Esophagus muscularis mucosa (tissue), 4 donors: ENCODE measurements at places on chromosomes 11 and 22. TPM values are rescaled to one million over a fixed set of nuclear protein-coding genes. Genes with fewer than 3 reads are reported as not detected.

DNA sequence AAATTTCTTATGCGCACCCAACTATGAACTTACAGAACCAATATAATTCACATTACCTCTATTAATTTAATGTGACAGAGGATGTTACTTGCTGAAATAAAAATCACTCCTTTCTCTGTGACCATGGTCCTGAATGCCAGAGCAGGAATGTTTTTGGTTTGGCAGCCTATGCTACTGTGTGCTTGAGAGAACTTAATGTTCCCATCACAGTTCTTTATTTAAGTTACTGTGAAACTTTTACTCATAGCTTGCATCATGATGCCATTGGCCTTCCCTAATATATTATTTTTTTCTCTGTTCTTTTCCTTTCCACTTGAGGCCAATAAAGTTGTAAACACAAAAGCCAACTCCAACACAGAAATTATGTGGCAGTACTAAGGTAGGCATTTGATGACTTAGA is 142.2 kb downstream of the FAM76B start:
- DNase-seq = no peak

GRCh38 chr11:76649011-76649410 is 21.5 kb downstream of the LRRC32 start:
- no peak for DNase-seq

- DNase-seq = no peak
Observed at GRCh38 chr11:71118671-71119250, 133.6 kb downstream of the SHANK2 start.

DNA sequence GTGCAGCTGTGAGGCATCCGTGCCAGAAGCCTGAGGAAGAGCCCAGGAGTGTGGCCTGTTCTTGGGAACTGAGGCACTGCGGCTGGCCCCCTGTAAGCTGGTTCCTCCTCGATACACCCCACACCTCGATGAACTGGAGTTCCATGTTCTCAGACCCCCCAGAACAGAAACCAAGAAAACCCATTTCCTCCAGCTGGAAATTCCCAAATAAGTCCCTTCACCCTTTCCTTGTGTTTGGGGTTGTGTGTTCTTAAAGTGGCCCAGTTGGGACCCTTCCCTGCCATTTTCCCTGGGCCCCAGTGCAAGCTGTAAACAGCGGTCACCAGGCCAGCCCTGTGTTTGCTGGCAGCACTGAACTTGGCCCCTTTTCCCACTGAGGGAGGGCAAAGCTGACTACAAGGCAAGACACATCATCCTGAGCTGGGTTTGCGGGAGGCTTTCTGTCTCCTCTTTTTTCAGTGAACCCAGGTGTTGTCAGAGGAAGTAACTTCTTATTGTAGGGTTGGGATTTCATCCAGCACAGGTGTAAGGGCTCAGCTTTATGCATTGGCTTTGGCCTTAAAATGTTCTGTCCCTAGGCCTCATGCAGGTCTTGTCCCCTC is 60.1 kb upstream of the MPEG1 start:
- DNase-seq = no peak

DNA sequence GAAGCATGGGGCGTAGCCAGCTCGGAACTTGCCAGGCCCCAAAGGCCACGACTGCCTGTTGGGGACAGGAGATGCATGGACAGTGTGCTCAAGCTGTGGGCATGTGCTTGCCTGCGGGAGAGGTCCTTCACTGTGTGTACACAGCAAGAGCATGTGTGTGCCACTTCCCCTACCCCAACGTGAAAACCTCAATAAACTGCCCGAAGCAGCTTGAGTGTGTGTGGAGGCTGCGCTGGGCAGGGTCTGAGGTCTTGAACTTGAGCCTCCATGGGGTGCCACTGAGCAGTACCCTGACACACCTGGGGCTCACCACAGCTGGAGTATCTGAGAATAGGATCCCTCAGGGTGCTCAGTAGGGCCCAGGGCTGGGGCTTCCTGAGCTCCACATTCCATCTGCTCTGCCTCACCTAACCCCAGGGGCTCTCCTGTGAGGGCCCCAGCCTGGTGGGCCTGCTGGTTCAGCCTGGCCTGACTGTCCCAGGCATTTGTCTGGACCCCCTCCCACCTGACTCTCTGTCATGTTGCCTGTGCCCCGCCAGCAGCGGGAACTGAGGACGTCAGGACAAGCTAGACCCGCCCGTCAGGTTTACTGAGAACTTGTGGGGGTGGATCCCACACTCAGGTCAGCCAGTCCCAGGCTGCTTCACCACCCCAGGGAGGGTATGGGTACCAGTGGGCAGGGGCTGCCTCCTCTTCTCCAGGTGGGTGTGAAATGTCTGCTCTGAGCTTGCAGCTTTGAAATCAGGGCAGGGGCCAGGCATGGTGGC is 3.2 kb downstream of the RASSF7 start:
- no peak for DNase-seq

- peak; percentile 29 for DNase-seq
Observed at GRCh38 chr11:43116071-43116470, 195.7 kb upstream of the API5 start.

GRCh38 chr11:108734956-108735559 is 70.2 kb downstream of the DDX10 start:
- DNase-seq = no peak

DNA sequence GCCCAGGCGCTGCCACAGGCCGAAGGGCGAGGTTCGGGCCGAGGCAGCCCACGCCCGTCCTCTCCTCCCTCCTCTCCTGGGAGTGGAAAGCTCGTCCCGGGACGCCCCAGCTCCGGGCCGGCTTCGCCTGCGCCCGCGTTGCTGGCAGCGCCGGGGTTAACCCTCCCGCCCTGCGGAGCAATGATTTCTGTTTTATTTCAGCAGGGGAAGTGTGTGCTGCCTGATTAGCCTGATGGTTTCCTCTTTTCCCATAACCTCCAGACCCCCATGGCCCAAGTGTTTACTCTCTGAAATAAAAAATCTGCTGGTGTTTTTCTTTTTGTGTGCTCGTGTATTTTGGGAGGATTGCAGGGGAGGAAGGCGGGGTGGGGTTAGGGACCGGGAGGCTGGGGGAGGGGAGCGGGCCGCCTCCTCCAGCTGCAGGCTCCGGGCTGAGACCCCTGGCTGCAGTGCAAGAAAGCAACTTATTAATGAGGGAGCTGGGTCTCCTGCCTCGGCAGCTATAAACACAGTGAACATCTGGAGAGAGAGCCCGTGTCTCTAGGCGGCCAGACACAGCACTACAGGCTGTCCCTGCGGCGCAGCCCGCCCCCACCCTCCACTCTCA is 38.6 kb downstream of the ETS1 start:
- DNase-seq = no peak

GRCh38 chr11:103904324-103904667 is 132.1 kb upstream of the DDI1 start:
- no peak for DNase-seq

DNA sequence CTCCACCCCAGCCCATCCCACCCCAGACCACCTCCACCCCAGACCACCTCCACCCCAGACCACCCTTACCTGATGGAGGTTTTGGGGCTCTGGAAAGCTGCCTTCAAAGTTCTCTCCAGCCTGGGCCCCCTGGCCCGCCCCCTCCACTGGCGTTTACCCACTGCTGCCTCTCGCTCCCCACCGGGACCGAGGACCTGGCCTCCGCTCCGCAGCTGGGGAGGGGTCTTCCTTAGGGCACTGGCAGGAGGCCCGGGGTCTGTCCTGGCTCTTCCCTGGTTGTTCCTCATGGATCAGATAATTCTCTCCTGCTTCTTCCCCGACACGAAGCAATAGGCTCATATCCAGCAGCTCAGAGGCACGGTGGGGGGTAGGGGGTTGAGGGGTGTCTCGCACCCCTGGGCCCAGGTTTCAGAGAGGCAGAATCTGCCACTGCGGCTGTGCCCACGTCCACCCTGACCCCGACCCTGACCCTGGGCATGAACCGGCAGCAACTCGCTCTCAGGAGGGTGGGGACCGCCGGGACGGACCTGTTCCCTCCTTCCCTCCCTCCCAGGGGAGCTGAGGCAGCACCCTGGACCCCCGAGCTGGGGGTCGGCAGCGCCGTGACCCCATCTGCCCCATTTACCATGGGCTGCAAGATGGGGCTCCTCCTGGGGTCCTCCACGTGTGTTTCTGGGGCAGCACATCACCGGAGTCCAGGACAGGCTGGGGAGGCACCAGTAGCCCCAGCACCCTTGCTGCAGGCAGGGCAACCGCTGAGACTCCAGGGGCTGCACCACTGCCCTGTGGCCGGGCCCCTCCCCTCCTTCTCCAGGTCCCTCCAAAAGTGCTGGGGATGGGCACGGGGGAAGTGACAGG is 12.9 kb downstream of the KRTAP5-5 start:
- no peak for DNase-seq

GRCh38 chr11:8382436-8383053 is 118.9 kb upstream of the LMO1 start:
- peak; percentile 79 for DNase-seq

GRCh38 chr11:108302121-108302785 is 79.4 kb downstream of the ATM start:
- DNase-seq = no peak

DNA sequence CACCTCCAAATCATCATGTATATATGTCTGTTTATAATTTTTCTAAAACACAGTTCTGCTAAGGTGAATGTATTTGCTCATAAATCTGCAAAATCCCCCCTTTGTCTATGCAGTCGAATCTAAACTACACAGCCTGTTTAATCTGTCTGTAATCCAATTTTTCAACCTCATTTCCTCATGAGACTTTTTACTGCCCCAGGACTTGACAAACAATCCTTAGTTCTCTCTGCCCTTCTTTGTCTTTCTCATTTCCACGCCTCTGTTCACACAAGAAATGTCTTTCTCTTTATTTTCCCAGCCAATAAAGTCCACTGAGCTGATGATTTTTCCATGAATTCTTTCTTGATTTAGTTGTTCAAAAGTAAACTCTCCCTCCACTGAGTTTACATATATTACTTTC is 1154.3 kb downstream of the FAM181B start:
- no peak for DNase-seq

GRCh38 chr11:134207538-134208239 is 16.1 kb downstream of the NCAPD3 start:
- DNase-seq = no peak

GRCh38 chr22:40671796-40672360 is 7.4 kb upstream of the MCHR1 start:
- DNase-seq = no peak

DNA sequence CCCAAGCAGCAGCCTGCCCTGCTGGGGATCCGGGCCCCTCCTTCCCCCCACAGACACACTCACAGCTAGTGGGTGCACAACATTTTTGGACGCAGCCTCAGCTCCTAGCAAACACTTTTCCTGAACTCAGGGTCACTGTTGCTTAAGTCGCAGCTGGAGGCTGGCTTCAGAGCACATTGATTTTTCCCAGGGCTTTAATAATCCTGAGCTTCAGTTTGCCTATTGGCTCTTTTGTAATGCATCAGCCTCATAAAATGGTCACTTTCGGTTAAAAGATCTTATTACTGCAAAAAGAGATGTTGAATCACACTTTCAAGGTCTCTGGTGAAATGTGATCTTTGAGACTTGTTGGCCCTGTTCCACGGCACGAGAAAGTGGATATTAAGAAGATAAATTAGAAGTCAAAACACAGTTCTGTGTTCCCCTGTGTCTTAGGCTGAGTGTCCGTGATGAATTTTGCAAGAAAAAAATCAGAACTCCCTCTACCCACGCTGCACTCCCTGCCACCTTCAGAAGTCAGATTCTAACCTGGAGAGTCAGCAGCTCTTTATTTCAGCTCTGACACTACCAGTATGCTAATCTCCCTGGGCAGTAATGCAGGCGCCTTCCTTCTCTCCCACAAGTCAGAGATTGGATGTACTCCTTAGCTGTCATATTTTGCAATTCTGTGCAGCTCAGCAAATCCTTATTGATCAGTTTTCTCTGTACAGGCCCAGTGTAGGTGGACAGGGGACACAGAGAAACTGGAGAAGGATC is 158.2 kb upstream of the E2F8 start:
- DNase-seq = no peak

DNA sequence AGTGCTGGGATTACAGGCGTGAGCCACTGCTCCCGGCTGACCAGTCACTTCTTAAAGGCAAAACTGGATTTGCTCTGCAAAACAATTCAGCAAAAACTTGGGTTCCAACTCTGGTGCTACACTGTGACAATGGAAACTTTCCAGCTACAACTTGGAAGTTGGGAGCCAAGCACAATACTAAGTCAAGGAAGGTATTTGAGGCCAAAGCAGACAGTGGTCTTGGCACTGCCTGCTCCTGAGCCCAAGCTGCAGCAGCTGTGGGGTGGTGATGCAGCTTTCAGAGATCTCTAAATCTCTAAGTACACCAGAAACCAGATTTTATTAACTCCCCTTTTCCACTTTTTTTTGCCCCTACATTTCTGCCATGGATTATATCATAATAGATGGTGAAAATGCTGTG is 17.5 kb downstream of the ADM start:
- DNase-seq = peak; percentile 60

DNA sequence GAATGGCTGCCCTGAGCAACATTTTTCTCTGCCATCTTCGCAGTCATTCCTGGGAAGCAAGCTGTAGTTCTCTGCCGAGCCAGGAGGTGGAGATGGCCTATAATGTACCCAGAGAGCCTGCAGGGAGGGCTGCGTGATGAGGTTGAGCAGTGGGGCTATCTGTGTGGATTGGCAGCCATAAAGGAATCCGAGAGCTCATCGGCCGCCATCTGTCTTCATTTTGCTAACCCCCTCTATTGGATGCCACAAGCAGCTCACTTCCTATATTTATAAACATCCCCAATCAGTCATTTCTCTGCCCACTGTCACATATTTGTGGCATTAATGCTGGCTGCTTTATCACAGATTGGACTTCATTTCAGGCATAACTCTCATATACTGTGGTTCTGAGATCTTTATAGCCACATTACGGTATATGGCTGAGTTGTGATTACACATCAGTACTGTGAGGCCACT is 209.5 kb downstream of the NTM start:
- no peak for DNase-seq

DNA sequence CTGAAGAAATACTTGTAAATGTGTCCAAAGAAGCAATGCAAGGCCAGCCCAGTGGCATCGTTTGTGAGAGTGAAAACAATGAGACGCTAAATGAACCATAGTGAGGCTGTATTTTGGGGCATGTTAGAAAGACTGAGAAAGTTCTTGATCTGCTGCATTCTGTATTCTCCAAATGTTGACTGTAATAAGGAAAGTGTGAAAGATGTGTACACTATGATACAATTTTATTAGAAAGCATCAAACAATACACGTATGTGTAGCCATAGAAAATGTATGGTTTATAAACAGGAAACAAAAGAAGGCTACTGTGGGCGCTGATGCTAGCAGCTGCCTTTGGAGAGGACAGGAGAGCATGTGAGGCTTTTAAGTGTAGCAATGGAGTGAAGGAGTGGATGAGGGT is 233.5 kb upstream of the E2F8 start:
- DNase-seq = no peak

Gene RTN4RL2
- 0.91 TPM for total RNA-seq

Gene GPR83
- total RNA-seq = not detected

Gene LINC01488
- total RNA-seq = not detected

Gene SUSD2
- total RNA-seq = 3.3 TPM

Gene SCUBE2
- total RNA-seq = 1.7 TPM

Gene NEAT1
- 42.8 TPM for total RNA-seq

Gene OVOL1
- total RNA-seq = not detected

Gene NLRP14
- not detected for total RNA-seq

Gene SSRP1
- total RNA-seq = 95.2 TPM

Gene HORMAD2
- not detected for total RNA-seq

Gene CDHR5
- total RNA-seq = not detected

Gene PHOX2A
- 1.3 TPM for total RNA-seq
